Hepatic stellate cell (primary cell): ENCODE measurements at places on chromosomes 4 and X.

- no peak for DNase-seq
These were observed 43.6 kb downstream of the GUCY1B1 start for GRCh38 chr4:155802190-155802959.

- no peak for DNase-seq
These were observed 116.2 kb upstream of the STX18 start for GRCh38 chr4:4658052-4658451.

DNA sequence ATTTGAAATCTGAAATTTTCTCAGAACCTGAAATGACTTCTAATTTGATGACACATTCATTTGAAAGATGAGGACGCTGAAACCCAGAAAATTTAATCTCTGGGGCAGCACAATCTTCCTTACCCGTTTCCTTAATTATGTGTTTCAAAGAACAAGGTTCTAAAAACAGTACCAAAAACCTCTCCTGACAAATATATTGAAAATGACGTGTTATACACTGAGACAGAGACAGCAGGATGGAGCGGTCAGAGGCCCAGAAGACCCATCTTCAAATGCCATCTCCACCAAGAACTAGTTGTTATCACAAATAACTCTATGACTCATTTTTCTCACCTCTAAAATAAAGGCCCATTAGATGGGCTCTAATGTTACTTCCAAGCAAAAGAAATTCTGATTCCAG, 177.3 kb downstream of the NSUN7 start:
- DNase-seq, result no peak

DNA sequence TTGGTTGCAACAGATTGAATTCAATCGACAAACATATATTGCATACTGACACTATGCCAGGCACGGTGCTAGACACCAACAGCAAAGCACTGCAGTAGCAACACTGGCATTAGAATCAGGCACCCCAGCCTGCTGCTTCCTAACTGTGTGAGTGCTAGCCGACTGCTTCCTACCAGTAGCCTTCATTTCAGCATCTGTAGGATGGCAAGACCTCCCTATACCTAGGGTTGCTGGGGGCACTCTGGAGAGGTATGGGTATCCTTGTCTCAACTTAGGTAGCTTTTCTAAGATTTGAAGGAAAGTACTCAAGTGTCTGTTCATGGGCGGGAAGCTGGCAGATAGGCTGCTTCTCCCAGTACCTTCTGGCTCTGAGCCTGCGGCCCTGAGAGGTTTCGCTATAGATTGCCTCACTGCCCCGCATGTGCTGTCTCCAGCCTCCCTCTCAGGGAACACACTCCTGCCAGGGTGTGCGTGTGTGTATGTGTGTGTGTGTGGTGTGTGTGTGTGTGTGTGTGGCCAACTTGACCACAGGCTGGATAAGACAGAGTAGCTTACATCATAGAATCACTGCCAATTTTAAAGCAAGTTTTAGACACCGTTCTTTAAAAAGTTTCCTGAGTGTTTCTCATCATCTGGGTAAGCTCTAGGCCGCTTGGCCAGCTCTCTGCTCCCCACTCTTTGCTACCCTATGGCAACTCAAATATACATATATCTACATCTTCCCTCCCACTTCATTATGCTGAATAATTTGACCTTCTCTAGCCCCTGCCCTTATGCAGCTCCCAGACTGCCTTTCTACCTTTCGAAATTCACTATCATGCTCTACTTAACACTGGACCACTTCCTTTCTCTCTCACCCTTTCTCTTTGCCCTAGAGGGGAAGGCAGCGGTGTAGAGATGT, 97.0 kb upstream of the PJA1 start:
- no peak for DNase-seq

DNA sequence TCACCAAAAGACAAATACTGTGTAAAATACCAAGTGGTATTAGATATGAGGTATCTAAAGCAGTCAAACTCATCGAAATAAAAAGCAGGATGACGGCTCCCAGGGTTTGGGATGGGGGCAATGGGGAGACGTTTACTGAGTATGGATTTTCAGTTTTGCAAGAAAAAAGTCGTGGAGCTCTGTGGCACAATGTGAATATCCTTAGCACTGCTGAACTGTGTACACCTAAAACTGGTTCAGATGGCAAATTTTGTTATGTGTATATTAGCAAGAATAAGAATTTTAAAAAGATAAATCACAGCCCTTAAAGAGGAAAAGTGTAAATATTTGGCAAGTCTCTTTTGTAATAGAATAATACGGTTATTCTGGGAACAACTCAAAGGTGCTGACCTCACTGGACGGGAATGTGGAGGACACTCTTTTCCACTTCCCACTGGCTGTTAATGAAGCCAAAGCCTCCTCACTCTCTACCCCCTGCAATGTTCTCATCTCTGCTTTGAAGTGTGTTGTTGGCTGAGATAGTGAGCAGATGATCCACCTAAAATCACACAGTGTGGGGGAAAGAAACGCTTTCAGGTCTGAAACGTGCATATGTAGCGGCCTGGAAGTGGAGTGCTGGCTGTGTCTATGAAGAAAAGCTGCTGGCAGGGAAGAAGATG, 49.2 kb downstream of the SEL1L3 start:
- peak; percentile 55 for DNase-seq

DNA sequence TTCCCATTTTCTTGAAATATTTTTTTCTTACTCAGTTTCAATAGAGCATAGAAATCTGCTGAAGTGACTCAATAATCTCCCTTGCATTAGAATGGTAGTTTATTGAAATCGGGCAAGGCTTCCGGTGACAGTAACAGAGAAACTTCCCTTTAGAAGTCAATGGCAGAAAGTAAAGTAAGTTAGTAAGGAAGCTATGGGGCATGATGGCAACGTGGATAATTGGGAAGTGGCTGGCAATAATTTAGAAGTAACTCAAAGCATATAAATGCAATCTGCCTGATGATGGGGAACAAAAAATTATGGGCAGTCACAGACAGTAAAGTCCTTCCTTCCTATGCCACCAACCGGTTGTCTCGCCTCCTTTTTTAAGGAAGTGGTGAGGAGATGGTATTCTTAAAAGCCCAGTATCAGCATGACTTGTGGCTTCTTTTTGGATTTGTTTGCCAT, 7.6 kb downstream of the CYBB start:
- no peak for DNase-seq

DNA sequence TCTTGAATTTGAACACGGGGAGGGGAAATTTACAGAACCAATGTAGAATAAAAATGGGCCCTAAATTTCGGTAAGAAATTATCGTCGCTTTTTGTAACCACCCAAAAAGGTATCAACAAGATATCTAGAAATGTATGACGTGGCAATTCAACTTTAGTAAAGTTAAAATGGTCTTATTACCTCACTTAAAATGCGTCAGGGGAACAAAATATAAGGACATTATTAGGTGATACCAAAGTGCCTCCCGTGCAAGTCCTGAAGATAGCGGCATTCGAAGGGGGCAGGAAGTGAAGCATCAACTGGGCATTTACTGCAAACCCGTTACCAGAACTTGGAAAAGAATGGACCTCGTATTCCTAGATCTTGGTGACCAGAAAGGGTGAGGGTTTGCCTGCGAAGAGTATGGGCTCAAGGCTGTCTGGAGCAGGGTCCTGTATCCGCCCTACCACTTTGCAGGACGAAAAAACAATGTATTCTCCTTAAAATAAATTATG, 980 bp downstream of the AP1S2 start:
- no peak for DNase-seq

DNA sequence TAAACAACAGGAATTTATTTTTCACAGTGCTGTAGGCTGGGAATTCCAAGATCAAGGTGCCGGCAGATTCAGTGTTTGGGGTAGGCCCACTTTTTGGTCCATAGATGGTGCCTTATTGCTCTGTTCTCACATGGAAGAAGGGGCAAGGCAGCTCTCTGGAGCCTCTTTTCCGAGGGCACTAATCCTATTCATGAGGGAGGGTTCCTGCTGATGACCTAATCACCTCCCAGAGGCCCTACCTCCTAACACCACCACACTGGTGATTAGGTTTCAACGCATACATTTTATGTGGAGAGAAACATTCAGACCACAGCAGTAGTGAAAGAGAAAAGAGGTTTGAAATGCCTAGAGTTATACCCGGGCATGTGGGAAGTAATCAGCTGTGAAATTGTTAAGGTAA, 1.4 kb upstream of the POLA1 start:
- DNase-seq, result no peak

DNA sequence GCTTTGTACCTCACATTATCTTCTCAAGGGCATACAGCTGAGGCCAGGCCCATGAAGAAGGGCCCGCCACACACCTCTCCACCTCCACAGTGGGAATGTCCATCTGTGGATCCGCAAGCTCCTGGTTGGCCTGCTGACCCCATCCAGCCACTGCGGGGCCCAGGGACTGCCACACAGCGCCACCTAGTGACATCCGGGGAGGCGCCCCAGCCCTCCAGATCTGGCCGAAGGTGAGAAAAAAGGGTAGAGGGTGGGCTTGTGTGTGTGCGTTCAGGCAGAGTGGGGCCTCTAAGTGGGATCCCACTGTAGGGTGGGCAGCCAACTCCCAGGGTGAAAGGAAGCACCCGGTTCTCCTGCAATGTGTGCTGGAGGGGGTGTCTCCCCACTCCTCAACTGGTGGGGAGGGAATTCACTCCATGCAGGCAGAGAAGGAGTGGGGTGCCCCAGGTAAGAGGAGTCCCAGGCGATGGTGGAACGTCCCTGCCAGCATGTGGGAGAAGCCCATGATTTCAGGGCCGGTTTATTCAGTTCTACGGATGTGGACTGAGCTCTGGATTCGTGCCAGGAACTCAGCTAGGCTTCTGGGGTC, 117.3 kb downstream of the ENPP6 start:
- peak; percentile 53 for DNase-seq

GRCh38 chr4:177119021-177119471, 190.6 kb upstream of the NEIL3 start:
- DNase-seq, result no peak

- DNase-seq, result no peak
These were observed 887 bp upstream of the IL1RAPL2 start for GRCh38 chrX:104564921-104565703.

GRCh38 chrX:13093529-13094140, 49.2 kb upstream of the FAM9C start:
- no peak for DNase-seq

DNA sequence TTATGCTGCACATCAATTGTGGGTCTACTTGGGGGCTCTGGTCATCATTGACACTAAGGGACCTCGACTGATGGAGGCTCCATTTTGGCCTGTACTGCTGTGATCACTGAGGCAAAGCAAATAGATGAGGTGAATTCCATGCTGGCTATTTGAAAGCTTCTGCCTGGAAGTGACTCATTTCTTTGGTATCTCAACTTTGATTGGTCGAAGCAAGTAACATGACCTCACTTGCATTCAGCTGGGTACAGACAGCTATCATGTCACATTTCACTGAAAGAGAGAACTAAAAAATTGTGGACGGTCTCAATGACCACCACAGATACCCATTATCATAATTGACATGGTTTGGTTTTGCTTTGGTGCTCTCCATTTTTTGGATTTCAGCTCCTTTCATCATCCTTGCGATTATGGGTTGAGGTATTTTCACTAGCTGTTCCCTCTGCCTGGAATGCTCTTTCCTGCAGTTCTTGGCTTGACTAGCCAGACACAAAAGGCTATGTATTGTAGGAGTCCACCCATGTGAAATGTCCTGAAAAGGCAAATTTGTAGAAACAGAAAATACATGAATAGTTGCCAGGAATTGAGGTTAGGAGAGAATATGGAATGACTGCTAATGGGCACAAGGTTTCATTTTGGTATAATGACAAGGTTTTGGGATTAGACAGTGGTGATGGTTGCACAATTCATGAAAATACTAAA, 369.2 kb upstream of the LCORL start:
- DNase-seq, result no peak

- no peak for DNase-seq
These were observed 91.6 kb downstream of the ARAP2 start for GRCh38 chr4:36152735-36153134.

- peak; percentile 82 for DNase-seq
These were observed 180.4 kb upstream of the FAT1 start for GRCh38 chr4:186904101-186904500.

GRCh38 chrX:18883234-18883960, 100.5 kb downstream of the PHKA2 start:
- DNase-seq, result no peak

- DNase-seq, result no peak
These were observed 959.1 kb upstream of the LCORL start for GRCh38 chr4:18980516-18981233.

GRCh38 chr4:153521999-153522801, 56.0 kb downstream of the TMEM131L start:
- DNase-seq, result no peak

GRCh38 chr4:117385526-117385925, 300.1 kb upstream of the TRAM1L1 start:
- DNase-seq, result no peak

GRCh38 chr4:2768124-2768523, 12.0 kb upstream of the TNIP2 start:
- DNase-seq, result no peak
